ENCODE measurements at places on chromosomes 3 and 15. TPM values are rescaled to one million over a fixed set of nuclear protein-coding genes. Genes with fewer than 3 reads are reported as not detected.

- H3K4me1 ChIP-seq = peaks cover 3% of the 10 kb centered on the region
- DNase-seq = no peak
- H3K27me3 ChIP-seq = peaks cover 7% of the 10 kb centered on the region
- no peaks in the 10 kb centered on the region for H3K36me3 ChIP-seq
These were observed 89.4 kb downstream of the CD47 start for GRCh38 chr3:108001457-108001856.

GRCh38 chr3:182436547-182436946, 356.8 kb upstream of the ATP11B start:
- DNase-seq = no peak
- H3K4me1 ChIP-seq = no peaks in the 10 kb centered on the region
- H3K27me3 ChIP-seq = no peaks in the 10 kb centered on the region
- no peak overlapping the region for H3K4me3 ChIP-seq
- H3K27ac ChIP-seq = no peak overlapping the region
- no peaks in the 10 kb centered on the region for H3K36me3 ChIP-seq

DNA sequence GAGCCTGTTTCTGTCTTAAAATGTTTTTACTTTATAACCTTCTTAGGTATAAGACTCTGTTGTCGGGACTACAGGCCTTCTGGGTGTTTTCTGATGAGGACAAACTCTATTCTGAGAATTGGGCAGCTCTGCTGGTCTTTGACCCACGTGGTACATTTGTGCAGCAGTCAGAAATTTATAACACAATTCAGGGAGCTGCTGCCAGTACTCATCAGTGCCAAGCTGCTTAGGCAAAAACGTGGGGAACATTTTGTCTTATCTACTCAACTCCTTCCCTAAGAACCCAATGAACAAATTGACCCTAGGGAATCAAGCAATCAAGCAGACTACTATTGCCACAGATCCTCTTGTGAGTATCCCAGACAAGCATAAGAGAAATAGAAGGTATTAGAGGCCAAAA, 180.7 kb upstream of the PDZRN3 start:
- H3K4me1 ChIP-seq = no peaks in the 10 kb centered on the region
- no peaks in the 10 kb centered on the region for H3K27me3 ChIP-seq
- DNase-seq = no peak
- no peaks in the 10 kb centered on the region for H3K36me3 ChIP-seq
- no peak overlapping the region for H3K27ac ChIP-seq
- H3K4me3 ChIP-seq = no peak overlapping the region

The WDR93 gene
- not detected for total RNA-seq

- no peak for DNase-seq
- no peak overlapping the region for H3K27ac ChIP-seq
- no peaks in the 10 kb centered on the region for H3K4me1 ChIP-seq
- no peak overlapping the region for H3K4me3 ChIP-seq
These were observed 39.5 kb upstream of the RAB6B start for GRCh38 chr3:133934996-133935842.

- no peak overlapping the region for H3K27ac ChIP-seq
- H3K27me3 ChIP-seq = no peaks in the 10 kb centered on the region
- no peak for DNase-seq
These were observed 14.1 kb downstream of the XXYLT1 start for GRCh38 chr3:195256639-195257453.

- peaks cover 9% of the 10 kb centered on the region for H3K4me1 ChIP-seq
- no peaks in the 10 kb centered on the region for H3K36me3 ChIP-seq
- peaks cover 10% of the 10 kb centered on the region for H3K27me3 ChIP-seq
- DNase-seq = no peak
- H3K4me3 ChIP-seq = no peak overlapping the region
- no peak overlapping the region for H3K27ac ChIP-seq
These were observed 85.1 kb upstream of the TRA2B start for GRCh38 chr3:186022931-186023330.

The WWTR1 gene
- 0.40 TPM for total RNA-seq

DNA sequence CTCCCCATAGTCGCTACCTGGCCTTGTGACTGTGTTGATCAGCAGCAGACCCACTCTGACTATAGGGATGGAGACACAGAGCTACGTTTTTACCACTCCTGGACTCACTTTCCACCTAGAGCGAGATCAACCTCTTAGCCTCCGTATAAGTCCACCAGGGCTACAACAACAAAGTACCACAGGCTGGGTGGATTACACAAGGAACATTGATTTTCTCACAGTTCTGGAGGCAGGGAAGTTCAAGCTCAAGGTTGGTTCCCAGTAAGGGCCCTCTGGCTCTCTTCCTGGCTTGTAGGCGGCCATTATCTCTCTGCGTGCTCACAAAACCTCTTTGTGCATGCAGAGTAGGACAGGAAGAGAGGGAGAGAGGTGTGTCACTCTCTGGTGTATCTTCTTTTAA, 330.4 kb upstream of the PROK2 start:
- no peaks in the 10 kb centered on the region for H3K27me3 ChIP-seq
- H3K4me1 ChIP-seq = no peaks in the 10 kb centered on the region
- no peak for DNase-seq
- H3K36me3 ChIP-seq = no peaks in the 10 kb centered on the region
- no peak overlapping the region for H3K27ac ChIP-seq

The SNAP23 gene
- total RNA-seq = 31.2 TPM
